Right kidney (tissue), 9 donors: ENCODE measurements at places on chromosomes 13 and 19.

- DNase-seq = no peak
Measured at GRCh38 chr19:9952276-9952675, 16.0 kb upstream of the OLFM2 start.

DNA sequence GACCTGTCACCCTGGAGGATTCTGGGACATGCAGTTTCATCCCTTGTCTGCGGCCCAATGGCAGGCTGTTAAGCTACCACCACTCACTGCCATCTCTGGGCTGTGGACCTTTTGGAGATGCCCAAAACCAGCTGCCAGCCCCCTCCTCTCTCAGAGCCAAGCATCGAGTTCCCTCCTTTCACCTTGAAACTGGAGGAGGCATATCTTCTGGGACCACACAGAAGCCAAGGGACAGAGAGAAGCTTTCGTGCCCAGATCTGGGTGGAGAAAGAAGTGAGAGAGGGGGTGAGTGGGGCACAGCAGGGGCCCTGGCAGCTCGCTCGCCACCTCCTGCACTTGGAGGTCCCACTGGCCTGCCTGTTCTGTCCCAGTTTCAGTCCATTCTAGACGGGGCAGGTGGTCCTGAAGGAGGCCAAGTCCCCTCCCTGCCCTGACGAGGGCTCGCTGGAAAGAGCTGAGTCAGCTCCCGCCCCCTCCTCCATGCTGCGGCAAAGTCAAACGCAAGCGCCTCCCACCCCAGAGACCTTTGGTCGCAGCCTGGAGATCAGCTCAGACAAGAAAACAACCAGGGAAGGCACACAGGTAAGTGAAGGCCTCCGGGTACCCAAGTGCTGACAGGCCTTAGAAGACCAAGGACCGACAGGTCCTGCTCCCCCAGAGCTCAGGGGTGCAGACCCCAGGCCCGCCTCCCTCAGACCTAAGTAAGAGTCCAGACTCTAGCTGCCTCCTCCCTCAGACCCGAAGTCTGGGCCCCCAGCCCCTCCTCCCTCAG is 3.8 kb downstream of the BCAT2 start:
- peak; percentile 58 for DNase-seq

DNA sequence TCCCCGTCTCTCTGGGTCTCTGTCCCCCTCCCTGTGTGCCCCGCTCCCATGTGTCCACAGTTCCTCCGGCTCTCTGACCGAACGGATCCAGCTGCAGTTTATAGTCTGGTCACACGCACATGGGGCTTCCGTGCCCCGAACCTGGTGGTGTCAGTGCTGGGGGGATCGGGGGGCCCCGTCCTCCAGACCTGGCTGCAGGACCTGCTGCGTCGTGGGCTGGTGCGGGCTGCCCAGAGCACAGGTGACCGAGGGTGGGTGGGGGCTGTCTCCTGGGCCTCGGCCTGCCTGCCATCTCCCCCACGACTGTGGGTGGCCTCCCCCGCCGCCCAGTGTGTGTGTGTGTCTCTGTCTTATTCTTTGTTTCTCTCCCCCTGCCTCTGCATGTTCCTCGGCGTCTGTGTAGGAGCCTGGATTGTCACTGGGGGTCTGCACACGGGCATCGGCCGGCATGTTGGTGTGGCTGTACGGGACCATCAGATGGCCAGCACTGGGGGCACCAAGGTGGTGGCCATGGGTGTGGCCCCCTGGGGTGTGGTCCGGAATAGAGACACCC is 10.3 kb downstream of the TRPM4 start:
- DNase-seq = no peak

DNA sequence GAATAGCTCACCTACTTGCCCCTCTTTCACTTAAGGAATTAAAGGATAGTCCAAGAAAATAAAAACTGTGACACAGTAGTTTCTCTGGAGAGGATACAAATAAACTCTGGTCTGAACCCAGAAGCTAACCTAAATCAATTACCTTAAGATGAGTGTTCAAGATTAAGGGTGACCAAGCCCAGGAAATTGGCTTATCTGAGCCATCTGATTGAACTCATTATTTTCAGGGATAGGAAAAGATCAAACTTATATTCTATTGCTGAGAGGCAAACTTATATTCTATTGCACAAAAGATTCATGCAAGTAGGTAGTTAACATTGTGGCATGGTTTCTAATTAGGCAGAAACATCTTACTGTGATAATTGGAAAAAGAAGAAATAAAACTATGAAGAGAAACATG is 175.1 kb downstream of the DCLK1 start:
- no peak for DNase-seq

DNA sequence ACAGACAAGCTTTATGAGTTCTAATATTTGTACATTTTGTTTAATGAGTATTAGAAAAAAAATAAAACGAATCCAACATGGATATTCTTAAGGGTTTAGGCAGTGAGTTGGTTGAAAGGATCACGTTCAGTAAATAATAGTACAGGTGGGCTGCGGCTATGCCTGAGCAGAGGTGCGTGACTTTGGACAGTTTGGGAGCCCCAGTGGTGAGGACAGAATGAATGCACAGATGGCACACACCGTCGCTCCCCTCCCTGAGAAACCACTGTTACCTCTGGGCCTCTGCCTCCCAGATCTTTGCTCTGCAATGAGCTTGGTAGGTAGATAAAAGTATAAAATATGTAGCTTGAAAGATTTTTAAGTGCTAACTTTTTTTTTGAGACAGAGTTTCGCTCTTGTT is 153.3 kb downstream of the SIPA1L3 start:
- DNase-seq = no peak

DNA sequence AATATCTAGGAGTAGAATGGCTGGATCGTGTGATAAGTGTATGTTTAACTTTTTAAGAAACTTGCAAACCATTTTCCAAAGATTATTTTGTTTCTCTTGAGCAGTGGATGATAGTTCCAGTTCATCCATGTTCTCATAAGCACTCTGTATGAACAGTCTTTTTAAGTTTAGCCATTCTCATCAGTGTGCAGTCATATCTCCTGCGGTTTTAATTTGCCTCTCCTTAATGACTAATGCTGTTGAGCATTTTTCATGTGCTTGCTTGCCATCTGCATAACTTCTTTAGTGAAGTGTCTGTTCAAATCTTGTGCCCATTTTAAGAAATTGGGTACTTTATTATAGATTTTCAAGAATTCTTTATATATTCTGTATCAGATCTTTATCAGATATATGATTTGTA is 58.6 kb downstream of the WASF3 start:
- no peak for DNase-seq

DNA sequence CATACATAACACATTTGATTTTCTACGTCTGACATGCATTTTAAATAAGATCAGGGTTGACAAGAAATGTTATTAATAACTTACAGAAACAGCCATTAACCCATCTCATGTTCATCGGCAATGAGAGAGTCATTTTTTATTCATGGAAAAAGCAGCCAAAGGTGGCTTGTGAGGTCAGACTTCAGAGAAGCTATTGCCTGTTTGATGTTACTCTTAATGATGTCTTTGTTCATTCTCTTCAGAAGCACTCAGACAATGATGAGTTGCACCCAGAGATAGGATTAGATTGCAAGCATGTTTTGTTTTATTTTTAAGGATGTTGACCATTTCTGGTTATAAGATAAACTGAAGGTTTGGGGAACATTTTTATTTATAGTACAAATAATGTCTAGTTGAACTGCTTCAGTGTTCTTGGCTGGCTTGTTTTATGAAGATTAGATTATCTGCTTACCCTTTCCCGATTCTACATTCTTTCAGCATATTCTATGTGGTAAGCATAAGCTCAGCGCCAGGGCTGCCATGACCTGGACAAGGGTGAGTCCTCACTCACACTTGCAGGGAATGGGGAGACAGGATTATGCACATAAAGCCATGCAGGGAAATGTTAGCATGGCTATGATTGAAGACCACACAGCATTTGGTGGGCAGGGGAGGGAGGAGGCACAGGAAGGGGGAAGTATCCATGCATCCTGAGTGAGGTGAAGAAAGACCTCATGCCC is 288.1 kb downstream of the MTUS2 start:
- DNase-seq = no peak

GRCh38 chr13:40376296-40376849 is 290.1 kb downstream of the FOXO1 start:
- no peak for DNase-seq

- no peak for DNase-seq
Measured at GRCh38 chr13:37187105-37187504, 81.6 kb upstream of the CSNK1A1L start.

DNA sequence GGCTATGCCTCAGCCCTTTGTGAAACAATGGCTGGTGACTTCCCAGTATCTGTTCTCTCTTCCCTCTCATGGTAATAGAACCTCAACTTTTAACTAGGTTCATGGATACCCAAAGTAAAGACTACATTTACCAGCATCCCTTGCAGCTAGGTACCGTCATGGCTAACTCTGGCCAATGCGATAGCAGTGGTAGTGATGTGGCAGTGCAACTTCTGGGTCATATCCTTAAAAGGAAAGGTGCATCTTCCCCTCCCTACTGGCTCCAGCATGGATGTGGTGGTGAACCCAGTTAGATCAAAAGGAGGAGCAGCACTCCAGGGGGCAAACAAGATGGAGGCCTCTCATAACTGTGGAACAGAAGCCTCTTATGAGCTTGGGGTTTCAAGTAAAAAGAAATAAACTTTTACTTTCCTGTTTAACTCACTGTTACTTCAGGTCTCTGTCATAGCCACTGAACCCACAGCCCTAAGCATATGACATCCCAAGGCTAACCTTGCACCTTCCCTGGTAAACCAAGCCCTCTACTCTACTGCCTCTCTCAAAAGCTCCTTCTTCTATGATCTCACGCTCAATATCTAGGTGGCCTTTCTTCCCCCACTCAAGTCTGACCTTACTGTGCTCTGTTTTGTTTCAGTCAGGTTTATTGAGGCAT is 104.4 kb downstream of the DOCK9 start:
- DNase-seq = no peak

GRCh38 chr19:30362156-30362754 is 9.9 kb upstream of the ZNF536 start:
- DNase-seq = no peak

GRCh38 chr19:5561559-5561958 is 6.2 kb downstream of the TINCR start:
- DNase-seq = no peak

- DNase-seq = no peak
Measured at GRCh38 chr13:64029343-64030093, 2613.9 kb upstream of the PCDH20 start.

DNA sequence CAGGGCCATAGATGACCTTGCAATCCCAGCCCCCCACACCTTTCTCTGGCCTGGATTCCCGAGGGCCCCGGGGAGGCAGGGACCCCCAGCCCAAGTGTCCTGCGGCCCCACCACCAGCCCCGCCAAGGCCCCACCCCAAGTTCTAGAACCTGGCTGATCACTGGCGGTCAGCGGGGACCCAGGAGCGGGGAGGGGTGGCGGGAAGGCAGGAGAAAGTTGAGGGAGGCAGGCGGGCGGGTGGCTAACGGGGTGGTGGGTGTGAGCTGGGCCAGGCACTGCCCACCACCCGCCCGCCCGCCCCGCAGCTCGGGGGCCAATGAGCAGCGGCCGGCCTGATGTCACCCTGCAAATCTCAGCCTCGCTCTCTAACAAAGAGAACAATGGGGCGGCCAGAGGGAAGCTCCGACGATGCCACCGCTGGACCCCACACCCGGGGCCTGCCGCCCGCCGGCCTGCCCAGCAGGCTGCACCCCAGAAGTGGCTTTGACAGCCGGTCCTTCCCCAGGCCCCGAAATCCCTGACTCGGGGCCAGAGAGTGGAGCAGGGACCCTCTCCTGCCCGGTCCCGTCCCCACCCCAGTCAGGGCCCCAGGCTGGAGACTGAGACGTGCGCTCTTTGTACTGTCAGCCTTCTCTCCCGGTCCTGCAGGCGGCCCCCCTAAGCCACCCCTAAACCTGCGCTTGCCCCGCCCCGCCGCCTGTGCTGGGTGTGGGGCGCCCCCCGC is 1.6 kb downstream of the MEX3D start:
- peak; percentile 94 for DNase-seq

GRCh38 chr19:41601771-41602170 is 25.1 kb downstream of the CEACAM4 start:
- no peak for DNase-seq

GRCh38 chr19:18483119-18483890 is 38.6 kb downstream of the ELL start:
- DNase-seq = no peak

- DNase-seq = peak; percentile 40
Measured at GRCh38 chr19:44820648-44821609, 12.0 kb downstream of the BCAM start.

DNA sequence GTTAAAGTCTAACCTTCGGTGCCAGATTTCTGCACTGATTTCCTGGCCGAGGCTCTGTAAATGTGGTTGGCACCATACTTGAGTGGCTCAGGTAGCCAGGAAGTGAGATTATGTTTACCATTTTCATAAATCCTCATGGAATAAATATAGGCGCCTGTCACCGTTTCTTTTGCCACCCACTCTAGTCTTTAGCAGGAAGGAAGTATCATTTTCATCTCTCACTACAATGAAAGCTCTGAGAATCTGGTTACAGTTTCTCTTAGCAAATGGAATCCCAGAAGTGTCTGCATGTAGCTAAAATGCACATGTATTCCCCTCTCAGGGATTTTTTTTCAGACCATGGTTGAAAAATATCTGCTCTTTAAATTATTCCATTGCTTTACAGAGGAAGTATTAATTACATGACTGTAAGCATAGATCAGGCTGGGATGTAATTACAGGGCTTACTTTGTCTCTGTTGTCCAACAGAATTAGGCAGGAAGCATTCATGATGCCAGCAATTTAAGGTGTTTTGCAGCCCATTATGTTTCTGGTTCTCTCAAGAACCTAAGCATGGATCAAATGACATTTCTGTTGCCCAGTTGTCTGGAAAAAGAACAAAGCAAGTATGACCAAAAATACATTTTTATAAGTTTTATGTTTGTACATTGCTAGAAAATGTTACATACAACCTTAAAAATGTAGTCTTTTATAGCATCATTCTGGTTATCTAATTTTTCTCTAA is 221.7 kb upstream of the SPRY2 start:
- no peak for DNase-seq

- no peak for DNase-seq
Measured at GRCh38 chr19:28744943-28745342, 468.0 kb downstream of the UQCRFS1 start.

DNA sequence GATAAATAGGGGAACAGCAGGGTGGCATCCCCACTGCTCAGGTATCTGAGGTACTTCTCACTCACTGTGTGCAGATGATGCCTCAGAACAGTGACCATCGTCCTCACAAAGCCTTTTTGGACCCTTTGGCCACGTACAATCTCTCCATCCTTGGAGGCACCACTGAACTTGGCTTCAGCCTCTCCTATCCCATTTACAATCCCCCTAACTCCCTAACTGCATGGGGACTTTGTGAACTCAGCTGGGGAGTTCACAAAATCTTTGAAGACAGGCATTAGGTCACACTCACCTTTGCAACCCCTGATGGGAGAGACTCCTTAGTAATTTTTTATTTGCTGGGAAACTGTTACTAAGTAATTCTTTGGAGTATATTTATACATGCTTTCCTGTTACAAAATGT is 60.8 kb downstream of the TBC1D4 start:
- DNase-seq = no peak

- DNase-seq = peak; percentile 89
Measured at GRCh38 chr19:9140159-9140874, at the start of gene ZNF317. ZNF317 (plus strand) TSS chr19:9140397; CDS start chr19:9156017, 15,620 bp downstream.

- DNase-seq = peak; percentile 77
Measured at GRCh38 chr13:23570099-23570920, at the start of gene TNFRSF19. TNFRSF19 (plus strand) TSS chr13:23570412; CDS start chr13:23590184, 19,772 bp downstream.

- DNase-seq = no peak
Measured at GRCh38 chr13:111976474-111977178, 90.3 kb upstream of the SOX1 start.
